Temporal lobe (tissue), 4 donors: ENCODE measurements at places on chromosomes 5 and 9. TPM values are rescaled to one million over a fixed set of nuclear protein-coding genes. Genes with fewer than 3 reads are reported as not detected.

The TRPM3 gene
- total RNA-seq, result 22.1 TPM

The SLC22A4 gene
- 1.5 TPM for total RNA-seq

The ANP32B gene
- 9.8 TPM for total RNA-seq

The PHAX gene
- 75.2 TPM for total RNA-seq

The TRIM52 gene
- 9.8 TPM for total RNA-seq

The PCDHB14 gene
- total RNA-seq, result 13.0 TPM

The WDR31 gene
- total RNA-seq, result 2.7 TPM

The EQTN gene
- 1.2 TPM for total RNA-seq

The OR1Q1 gene
- total RNA-seq, result not detected

The SV2C gene
- 1.5 TPM for total RNA-seq

The CER1 gene
- total RNA-seq, result not detected

The STKLD1 gene
- total RNA-seq, result 1.2 TPM

The WDR38 gene
- 0.25 TPM for total RNA-seq

The PIP5KL1 gene
- 1.2 TPM for total RNA-seq

The IFNA13 gene
- total RNA-seq, result not detected

The PCDHAC2 gene
- total RNA-seq, result 28.8 TPM

The TAF11L10 gene
- not detected for total RNA-seq

The OR1J2 gene
- not detected for total RNA-seq

The PCDHGA11 gene
- total RNA-seq, result 19.7 TPM

The LRRC19 gene
- under 0.01 TPM for total RNA-seq

The ITK gene
- not detected for total RNA-seq

The PARP8 gene
- 44.0 TPM for total RNA-seq

The B4GALT1 gene
- total RNA-seq, result 2.2 TPM

The CYSTM1 gene
- 2.7 TPM for total RNA-seq

The GLDC gene
- total RNA-seq, result 14.8 TPM

The CENPK gene
- total RNA-seq, result 5.4 TPM

The SLC1A1 gene
- 48.9 TPM for total RNA-seq

The HTR4 gene
- total RNA-seq, result 0.49 TPM

The NR5A1 gene
- total RNA-seq, result not detected

The ORM1 gene
- total RNA-seq, result not detected

The QRFP gene
- total RNA-seq, result not detected

The BRINP1 gene
- 26.1 TPM for total RNA-seq

The LECT2 gene
- total RNA-seq, result not detected

The TNFSF8 gene
- 0.49 TPM for total RNA-seq

The UBQLN1 gene
- total RNA-seq, result 185 TPM
